ENCODE measurements at places on chromosomes 4 and X. TPM values are rescaled to one million over a fixed set of nuclear protein-coding genes. Genes with fewer than 3 reads are reported as not detected.

GRCh38 chrX:9071031-9071650 lies 37.2 kb upstream of the FAM9B start:
- DNase-seq, result no peak

GRCh38 chrX:44343412-44344141 lies at the start of gene EFHC2:
Gene EFHC2, minus strand, starts transcription at chrX:44343672. Its CDS starts 84 bp downstream, at chrX:44343588.
- no peak for DNase-seq

GRCh38 chr4:156098805-156099204 lies 145.1 kb upstream of the CTSO start:
- no peak for DNase-seq

DNA sequence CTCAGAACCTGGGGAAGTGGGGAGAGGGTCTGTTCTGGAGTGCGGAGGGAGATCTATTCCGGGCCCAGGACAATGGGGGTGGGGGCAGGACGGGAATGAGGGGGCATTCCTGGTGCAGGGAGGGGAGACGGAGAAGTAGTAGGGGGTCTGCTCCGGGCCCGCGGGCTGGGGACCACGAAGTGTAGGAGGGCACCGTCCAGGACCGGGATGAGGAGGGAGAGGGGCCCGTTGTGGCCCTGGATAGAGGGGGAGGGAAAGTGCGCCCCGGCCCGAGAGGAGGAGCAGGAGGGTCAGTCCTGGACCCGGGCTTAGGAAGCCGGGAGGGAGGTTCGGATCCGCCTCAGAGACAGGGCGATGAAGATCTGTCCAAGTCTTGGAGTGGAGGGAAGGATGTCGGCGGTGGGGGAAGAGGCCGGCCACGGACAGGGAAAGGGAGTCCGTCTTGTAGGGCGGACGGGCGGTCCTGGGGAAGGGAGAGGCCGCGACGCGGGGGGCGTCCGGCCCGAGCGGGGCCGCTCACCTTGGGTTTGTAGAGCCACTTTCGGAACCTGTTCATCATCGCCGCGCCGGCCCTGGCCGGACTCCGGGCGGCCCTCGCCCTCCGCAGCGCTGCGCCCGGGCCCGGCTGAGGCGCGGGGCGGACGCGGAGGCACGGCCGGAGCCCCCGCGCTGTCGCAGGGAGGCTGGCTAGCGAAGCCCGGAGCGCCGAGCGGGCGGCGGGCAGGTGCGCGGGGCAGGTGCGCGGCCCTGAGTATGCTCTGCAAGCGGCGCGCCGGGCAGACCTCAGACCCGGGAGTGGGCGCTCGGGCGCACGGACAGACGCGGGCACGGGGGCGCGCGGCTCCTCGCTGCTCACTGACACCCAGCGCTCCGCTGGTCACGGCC lies at the start of gene ZFYVE28:
Gene ZFYVE28 (minus strand): TSS at position 881 of the 885 bp plus-strand sequence. CDS start 322 bp downstream, at position 559.
- DNase-seq, result no peak

The AMOT gene
- total RNA-seq, result 6.8 TPM

- DNase-seq, result no peak
These were observed 27.6 kb downstream of the ANXA10 start for GRCh38 chr4:168119890-168120289.

The ING2 gene
- total RNA-seq, result 25.9 TPM

The NR0B1 gene
- total RNA-seq, result not detected

The RAP1GDS1 gene
- total RNA-seq, result 57.8 TPM

The AWAT2 gene
- not detected for total RNA-seq

GRCh38 chrX:1060562-1060960 lies 151.9 kb downstream of the CRLF2 start:
- no peak for DNase-seq

GRCh38 chr4:121138039-121138825 lies 25.9 kb downstream of the TNIP3 start:
- no peak for DNase-seq

- DNase-seq, result no peak
These were observed 55.6 kb downstream of the RTL9 start for GRCh38 chrX:110414273-110414672.

The S100G gene
- total RNA-seq, result not detected

The LRP2BP gene
- 1.4 TPM for total RNA-seq

The NEIL3 gene
- 22.9 TPM for total RNA-seq

The ADH7 gene
- not detected for total RNA-seq

DNA sequence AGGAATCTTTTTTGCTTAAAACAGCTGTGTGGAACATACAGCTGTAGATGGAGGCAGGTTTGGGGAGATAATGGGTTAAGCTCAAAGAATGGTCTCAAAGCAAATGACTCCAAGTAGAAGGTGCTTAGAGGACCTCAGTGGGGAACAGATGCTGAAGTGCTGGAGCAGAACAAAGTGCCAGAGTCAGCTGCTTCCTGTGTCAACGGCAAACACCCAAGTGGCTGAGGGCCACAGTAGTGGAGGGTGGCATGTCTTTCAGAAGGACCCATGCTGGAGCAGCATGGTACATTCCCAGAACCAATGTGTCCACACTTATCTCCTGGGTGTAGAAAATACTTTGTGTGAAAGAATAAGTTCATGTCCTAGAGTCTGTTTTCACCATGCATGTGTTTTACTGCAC lies 197.5 kb downstream of the CCNG2 start:
- DNase-seq, result peak; percentile 1

DNA sequence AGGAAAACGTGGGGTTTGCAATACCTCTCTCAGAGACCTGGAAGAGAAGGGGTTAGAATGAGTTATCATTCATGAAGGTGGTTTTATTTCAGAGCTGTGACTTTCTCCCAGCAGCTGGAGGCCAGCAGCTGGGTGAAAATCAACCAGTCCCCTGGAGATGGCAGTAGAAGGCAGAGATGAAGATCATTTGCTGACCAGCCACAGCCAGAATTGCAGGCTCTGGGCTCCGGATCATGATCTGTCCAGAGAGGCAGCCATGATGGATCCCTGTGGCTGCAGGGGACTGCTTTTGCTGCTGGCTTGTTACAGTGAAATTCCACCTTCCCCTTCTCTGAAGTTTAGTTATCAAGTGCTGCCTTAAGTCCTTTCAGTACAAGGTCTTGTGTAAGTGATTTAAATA lies 46.9 kb upstream of the TAB3 start:
- no peak for DNase-seq
